Activated CD4-positive, alpha-beta T cell treated with anti-CD3 and anti-CD28 coated beads, Interleukin-2, Interleukin-4, amounts not matched to agents 100 ng/mL and 50 ng/mL, durations not matched to agents 16 hours and 8 hours (primary cell): ENCODE measurements at places on chromosomes 2 and 18.

- no peak for DNase-seq
These were observed 403.3 kb downstream of the TXNL1 start for GRCh38 chr18:56235071-56235470.

DNA sequence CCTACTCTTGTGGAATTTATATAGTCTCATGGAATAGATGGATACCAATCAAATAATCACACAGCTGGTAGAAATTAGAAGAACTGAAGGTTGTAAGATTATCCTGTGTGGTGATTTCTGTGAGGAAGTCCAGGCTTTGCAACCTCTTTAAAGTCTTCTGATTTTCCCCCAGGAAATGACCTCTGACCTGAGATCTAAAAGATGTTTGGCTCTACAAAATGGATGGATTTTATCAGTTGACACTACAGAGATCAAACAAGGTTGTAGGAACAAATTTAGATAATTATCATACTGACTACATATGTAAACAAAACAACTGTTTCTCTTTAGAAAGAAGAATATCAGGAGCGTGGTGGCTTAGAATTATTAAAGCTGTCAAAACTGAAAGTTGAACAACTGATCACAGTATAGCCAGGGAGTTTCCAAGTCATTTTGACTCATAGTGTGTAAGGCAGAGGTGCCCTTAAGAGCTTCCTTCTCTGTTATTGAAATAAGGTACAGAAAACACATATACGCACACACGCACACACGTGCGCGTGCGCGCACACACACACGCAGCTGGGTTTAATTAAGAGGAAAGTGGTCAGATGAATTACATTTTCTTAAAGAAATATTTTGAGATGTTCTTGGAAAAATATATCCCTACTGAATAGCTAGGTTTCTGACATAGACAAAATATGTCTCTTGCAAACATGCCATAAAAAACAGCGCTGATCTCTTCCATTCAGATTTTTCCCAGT is 35.5 kb upstream of the PELI1 start:
- DNase-seq = no peak

GRCh38 chr2:19949071-19949470 is 40.8 kb downstream of the WDR35 start:
- no peak for DNase-seq

GRCh38 chr2:233563663-233564430 is 2.7 kb downstream of the USP40 start:
- no peak for DNase-seq
